Activated T-cell treated with anti-CD3 and anti-CD28 coated beads, Interleukin-2, amount 50 U/mL, for 4 hours (primary cell): ENCODE measurements at places on chromosomes 4 and X.
A peak's percentile ranks its signal among the peaks of the same experiment; 100 is the strongest.

DNA sequence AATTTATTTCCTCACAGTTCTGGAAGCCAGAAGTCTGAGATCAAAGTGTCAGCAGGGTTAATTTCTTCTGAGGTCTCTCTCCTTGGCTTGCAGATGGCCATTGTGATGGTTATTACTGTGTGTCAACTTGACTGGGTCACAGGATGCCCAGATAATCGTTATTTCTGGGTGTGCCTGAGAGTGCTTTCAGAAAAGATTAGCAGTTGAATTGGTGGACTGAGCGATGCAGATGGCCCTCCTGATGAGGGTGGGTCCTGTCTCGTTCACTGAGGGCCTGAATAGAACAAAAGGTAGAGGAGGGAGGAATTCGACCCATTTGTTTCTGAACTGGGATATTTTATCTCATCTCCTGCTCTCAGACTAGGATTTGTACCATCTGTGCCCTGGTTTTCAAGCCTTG is 15.7 kb downstream of the SMIM43 start:
- no peak for DNase-seq

DNA sequence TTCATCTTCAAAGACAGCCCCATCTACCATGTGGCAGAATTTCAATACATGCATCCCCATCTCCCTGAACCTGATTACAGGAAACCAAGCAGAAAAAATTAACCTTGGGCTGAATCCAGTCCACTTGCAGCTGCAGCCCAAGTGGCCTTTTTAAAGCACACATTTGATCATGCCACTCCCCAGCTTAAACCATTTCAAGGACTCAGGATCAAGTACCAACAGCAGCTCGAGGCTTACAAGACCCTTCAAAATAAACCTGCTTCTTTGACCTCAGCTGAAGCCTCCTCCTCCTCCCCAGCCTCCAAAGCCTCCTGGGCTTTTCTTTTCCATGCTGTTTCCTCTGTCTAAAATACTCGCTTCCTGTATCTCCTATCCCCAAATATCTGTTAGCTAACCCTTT is 50.7 kb upstream of the KIT start:
- DNase-seq = no peak

DNA sequence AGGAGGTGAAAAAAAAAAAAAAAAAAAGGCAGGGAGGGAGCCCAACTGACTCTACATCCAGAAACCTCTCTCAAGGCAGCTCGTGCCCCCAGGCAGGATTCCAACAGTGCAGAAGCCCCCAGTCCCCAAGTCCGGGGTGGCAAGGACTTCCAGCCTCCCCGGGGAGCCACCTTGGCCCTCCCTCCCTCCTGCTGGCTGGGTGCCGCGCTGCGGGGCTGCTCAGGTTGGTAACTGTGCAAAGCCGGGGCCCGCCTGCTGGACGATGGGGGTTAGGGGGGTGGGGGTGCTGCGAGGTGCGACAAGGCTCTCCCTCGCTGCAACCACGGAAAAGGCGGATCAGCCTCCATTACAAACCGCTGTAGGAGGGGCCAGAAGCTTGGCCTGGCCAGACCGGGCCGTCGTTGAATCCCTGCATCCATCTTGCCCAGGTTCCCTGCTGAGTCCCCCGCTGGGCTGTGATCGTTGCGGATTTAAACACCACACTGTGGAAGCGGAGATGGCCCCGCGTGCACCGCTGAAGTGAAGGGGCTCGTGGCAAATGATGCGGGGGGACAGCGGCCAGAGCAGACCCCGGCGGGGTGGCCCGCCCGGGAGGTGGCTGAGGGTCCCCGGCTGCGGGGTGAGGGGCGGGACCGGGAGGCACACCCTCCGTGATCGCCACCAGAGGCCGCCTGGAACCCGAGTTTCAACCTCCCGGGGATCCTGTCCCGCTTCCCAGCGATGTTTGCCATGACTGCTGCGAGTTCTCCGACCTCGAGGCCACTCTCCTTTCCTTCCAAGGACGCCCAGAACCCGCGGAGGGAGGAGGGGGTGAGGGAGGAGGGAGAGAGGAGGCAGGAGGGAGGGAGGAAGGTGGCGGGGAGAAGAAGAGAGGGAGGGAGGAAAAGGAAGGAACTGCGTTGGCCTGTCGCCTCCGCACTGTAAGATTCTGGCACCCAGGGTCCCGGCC is 58.0 kb upstream of the DDX3X start:
- DNase-seq = peak; percentile 53

GRCh38 chrX:151391722-151392121 is 5.3 kb upstream of the VMA21 start:
- DNase-seq = no peak

DNA sequence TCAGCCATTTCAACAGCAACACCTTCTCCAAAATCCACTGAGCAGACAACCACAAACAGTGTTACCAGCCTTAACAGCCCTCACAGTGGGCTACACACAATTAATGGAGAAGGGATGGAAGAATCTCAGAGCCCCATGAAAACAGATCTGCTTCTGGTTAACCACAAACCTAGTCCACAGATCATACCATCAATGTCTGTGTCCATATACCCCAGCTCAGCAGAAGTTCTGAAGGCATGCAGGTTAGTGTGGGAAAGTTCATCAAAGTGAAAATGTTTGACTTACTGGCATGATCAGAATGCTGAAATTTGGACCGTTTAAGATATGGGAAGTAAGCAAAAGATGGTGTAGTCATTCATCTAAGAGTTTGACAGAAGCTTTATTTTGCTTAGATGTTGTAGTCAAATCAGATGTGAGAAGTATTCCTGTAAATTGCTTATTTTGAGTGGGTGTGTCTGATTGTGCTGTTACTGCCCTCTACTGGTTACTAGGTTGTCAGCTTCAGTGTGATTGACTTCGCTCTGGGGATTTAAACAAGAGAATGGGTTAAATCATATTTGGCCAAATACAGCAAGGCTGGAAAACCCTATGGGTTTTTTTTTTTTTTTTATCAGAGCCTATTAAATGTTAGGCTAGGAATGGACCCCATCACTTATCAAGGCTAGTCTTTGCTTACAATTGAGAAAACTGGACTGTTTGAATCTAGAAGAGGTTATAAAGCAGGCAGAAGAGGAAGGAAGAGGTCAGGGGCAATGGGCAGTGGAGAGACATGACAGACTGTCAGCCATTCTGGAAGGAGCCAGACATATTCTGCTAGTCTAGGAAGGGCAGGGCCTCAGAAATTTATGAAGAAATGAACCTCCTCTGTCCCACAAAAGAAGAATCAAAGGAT is 130.3 kb downstream of the DIPK2B start:
- no peak for DNase-seq

- no peak for DNase-seq
Observed at GRCh38 chrX:20067709-20068561, 48.8 kb downstream of the MAP7D2 start.

DNA sequence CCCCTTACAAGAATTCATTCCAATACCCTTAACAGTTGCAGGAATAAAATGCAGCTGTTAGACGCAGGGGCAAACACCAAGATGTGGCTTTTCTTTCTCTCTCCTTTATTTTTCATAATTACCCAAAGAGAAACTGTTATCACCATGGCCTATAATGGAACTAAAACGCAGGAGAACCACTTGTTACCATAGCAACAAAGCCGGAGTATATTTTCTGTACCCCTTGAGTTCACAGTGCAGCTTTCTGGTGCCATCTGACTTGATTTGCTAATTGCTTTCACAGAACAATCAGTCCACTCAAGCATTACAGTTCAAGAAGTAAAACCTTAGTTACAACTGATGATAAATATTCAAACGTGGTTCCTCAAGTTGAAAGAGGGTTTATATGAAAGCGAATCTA is 157.9 kb downstream of the AMELX start:
- DNase-seq = no peak

- no peak for DNase-seq
Observed at GRCh38 chr4:113112338-113112978, 63.0 kb downstream of the ANK2 start.

DNA sequence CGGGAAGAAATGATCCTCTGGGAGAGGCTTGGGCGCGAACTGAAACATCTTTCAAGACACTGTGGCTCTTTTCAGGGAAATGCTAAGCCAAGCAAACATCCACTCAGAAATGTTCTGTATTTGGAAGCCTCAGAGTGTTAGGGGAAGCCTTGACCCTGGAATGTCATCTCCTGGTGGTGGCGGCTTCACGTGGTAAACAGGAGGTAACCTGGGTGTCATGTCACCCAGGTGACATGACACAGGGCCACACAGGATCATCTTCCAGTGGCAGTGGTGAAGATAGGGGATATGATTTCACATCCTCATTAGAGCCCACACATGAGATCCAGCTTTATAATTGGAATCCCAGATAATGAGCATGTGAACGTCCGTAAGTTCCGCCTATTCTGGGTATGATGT is 140.0 kb downstream of the TBL1X start:
- no peak for DNase-seq

DNA sequence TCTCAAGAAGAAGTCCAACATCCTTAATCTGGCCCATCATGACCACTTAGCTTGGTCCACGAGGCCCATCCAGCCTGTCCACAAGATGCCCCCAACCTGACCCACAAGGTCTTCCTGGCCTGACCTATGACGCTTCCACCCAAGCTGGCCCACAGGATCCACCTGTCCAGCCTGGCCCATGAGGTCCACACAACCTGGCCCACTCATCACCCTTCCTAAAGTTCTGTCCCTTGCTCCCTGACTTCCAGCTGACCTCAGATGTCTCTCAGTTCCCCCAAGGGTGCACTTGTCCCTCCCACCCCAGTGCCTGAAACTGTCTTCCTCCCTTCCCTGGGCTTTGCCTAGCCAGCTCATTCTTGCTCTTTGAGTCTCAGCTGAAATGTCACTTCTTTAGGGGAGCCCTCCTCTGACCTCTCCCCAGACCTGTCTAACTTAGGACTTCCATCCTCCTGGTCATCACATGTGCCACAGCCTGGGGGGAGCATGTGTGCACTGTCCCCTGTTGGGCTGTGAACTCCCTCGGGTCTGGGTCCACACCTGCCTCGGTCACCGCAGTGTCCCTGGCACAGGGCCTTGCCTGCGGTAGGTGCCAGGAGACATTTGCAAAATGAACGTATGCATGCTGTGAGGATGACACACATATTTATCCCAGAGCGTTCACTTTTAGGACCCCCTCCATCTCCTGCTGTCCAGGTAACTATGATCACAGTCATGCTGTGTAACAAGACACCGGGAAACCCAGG is 61.7 kb downstream of the EVC start:
- no peak for DNase-seq

- no peak for DNase-seq
Observed at GRCh38 chrX:115563633-115564162, 2.7 kb downstream of the PLS3 start.

- DNase-seq = no peak
Observed at GRCh38 chrX:55026840-55027239, 3.9 kb downstream of the ALAS2 start.

DNA sequence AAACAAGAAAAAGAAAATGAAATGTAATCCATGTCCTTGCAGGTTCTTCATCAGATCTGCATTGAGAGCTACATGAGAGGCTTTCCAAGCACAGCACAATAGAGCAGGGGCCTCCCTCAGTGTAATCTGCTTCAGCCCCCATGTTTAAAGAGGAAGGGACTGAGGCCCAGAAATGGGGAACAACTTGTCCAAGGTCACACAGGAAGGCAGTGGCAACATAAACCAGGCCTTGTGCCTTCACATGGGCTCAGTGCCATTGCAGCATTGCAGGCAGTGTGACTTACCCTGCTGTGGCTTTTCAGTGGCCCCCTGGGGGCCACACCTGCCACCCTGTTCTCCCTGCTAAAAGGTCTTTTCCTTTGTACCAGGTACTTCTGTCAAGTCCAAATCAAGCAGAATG is 20.9 kb upstream of the CD99L2 start:
- no peak for DNase-seq

DNA sequence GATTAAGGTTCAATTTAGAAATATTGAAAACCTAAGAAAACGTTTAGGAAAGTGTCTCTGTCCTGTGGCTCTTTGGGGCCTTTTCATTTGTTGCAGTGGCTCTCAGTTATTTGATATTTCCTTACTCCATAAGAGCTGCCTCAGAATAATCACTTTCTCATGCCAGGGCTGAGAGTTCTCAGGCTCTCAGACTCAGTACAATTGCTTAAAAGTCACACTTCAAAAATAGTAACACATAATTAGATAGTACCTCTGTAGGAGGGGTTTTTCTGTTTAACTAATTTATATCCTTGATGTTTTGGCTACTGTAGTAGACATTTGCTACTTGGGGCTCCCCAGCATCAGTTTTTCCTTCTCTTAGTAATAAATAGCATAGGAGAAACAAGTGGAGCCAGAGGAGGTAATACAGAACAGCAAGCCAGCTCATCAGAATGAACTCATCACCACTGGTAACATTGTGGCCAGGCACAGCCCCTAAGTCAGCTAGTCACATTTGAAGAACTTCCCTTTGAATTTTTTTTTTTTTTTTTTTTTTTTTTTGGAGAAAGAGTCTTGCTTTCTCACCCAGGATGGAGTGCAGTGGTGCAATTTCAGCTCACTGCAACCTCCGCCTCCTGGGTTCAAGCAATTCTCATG is 8.0 kb upstream of the HNRNPD start:
- no peak for DNase-seq

DNA sequence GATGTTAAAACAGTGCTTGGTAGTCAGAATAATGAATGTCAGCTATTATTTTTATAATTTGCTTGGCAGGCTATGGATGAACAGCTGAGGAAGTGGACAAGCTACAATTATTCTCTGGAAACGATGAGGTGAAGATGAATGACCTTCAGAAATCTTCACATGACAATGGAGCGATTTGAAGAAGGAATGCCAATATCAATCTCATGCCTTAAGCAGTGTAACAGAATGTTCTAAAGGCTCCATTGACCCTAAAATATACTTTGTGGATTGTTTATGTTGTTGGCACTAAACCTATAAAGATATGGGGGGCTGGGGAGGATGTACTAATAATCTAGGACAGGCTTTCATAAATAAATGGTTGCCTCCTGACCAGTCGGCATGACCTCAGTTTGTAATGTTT is 36.2 kb downstream of the COL25A1 start:
- no peak for DNase-seq

DNA sequence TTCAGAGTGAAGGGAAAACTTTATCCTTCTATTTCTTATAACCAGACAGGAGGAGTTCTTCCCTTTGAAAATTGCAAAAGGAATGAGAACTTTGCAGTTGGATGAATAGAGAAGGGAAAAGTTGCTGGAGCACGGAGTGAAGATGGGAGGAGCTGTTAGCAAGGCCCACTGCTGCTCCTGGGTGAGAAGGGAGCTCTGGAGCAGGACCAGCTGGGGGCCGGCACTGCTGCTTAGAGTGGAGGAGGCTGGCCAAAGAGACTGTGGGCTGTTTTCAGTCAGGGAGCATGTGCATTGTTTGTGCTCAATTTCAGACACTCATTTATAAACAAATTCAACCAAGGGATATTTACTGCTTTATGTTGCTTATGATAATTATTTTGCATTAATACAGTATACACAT is 164.2 kb downstream of the STIM2 start:
- DNase-seq = no peak

DNA sequence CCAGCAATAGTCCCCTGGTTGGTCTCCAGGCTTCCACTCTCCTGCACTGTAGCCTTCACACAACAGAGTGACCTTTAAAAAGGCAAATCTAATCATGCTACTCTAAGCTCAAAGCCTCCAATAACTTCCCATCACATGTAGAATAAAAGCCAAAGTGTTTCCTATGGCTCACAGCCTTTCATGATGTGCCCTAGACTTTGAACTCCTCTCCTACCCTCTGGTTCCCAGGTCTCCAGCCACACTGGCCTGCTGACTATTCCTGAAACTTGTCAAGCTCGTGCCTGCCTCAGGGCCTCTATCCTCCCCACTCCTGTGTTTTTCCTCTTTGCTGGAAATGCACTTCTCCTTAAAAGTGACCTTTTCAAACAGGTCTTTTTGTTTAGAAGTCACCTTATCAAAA is 3.1 kb downstream of the MANBA start:
- no peak for DNase-seq
